Activated CD4-positive, alpha-beta memory T cell treated with anti-CD3 and anti-CD28 coated beads for 36 hours (primary cell): ENCODE measurements at places on chromosomes 4 and X.

DNA sequence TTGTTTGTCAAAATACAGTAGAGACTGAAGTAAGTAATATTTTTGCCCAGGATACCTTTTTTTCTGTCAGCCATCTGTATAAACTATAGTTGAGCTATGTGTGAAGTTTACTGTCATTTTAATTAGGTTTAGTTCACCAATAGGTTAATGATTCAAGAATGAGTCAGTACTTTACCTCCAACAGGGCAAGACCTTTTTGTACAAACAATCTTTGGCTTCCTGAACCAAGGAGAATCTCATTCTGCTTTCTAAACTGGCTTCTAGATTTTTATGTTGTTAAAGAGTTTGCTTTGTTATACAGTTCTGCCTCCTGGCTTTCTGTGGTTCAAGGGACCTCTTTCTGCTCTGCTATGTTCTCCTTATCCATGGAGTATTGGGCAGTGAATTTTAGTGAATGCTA, 412.0 kb upstream of the NR3C2 start:
- H3K27ac ChIP-seq: no peak overlapping the region
- no peaks in the 10 kb centered on the region for H3K27me3 ChIP-seq
- no peaks in the 10 kb centered on the region for H3K36me3 ChIP-seq
- H3K4me3 ChIP-seq: no peak overlapping the region

DNA sequence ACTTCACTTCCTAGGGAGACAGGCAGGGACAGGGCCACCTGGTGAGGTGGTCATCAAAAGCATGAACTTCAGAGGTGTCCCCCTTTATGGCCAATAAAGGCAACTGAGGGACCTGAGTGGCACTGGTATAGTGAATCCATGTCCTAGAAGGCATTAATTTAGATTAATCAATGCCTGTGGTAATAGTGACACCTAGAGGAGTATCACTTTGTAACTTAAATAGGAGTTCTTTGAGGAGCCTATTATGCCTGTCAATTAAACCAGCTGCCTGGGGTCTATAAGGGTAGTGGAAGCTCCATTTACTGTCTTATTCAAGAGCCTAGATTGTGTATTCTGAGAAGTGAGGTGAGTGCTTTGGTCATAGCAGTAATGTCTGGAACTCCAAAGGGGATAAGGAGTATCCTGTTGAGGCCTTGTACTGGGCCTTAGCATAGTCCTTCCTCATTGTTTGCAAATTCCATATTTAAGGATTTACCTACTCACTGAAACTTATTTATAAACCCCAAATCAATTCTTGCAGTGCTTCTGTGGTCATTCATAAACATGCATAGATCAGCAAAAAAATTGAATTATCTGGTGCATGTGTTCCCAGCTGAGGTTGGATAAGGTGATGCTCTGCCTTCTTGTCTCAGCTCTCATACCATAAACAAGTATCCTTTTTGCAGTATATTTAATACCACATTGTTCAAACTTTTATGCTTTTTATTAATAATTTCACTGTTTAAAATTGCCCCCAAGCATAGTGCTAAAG, 213.8 kb upstream of the RADX start:
- no peaks in the 10 kb centered on the region for H3K4me1 ChIP-seq
- H3K27me3 ChIP-seq: no peaks in the 10 kb centered on the region
- no peak overlapping the region for H3K27ac ChIP-seq
- no peak for DNase-seq
- no peaks in the 10 kb centered on the region for H3K36me3 ChIP-seq

DNA sequence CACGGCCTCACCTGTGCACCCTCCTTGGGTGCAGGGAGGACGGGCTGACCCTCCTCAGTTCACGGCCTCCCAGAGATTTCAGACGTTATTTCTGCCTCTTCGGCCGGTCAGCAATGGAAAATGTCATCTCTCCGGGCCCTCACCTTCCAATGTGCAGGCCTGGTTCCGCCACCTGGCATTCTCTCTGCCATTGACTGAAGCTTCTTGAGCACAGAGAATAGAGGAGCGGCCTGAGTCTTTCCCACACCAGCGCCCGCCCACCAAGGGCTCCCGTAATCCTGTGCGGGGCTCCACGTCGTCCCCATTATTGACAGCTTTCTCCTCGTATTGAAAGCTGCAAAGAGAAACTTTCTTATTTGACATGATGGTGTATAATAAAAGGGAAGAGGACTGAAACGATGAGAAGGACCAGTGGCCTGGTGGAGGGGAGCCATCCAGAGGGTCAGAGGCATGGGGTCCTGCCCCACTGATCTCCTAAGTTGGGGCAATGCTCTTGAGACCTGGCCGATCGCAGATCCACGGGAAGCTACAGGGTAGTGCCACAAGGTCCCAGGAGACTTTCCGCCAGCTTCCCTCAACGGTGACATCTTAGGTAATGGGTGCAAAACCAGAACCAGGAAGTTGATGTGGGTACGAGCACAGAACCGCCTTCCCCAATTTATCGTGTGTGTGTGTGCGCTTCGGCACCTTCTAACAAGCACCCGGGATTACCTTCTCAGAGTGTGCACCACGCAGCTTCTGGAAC, 20.6 kb downstream of the HTRA3 start:
- H3K27ac ChIP-seq: no peak overlapping the region
- H3K4me1 ChIP-seq: no peaks in the 10 kb centered on the region
- H3K36me3 ChIP-seq: no peaks in the 10 kb centered on the region
- DNase-seq: no peak
- H3K27me3 ChIP-seq: no peaks in the 10 kb centered on the region

GRCh38 chr4:162061214-162061613, 102.6 kb downstream of the FSTL5 start:
- no peak overlapping the region for H3K27ac ChIP-seq
- no peak for DNase-seq
- no peak overlapping the region for H3K4me3 ChIP-seq
- H3K36me3 ChIP-seq: no peaks in the 10 kb centered on the region

GRCh38 chr4:109389369-109390114, 44.1 kb upstream of the SEC24B start:
- no peak overlapping the region for H3K4me3 ChIP-seq
- no peaks in the 10 kb centered on the region for H3K4me1 ChIP-seq
- no peaks in the 10 kb centered on the region for H3K36me3 ChIP-seq
- no peak overlapping the region for H3K27ac ChIP-seq

GRCh38 chr4:84733343-84734033, 150.6 kb downstream of the CDS1 start:
- no peak for DNase-seq
- H3K36me3 ChIP-seq: no peaks in the 10 kb centered on the region
- H3K27ac ChIP-seq: no peak overlapping the region
- H3K4me3 ChIP-seq: no peak overlapping the region

DNA sequence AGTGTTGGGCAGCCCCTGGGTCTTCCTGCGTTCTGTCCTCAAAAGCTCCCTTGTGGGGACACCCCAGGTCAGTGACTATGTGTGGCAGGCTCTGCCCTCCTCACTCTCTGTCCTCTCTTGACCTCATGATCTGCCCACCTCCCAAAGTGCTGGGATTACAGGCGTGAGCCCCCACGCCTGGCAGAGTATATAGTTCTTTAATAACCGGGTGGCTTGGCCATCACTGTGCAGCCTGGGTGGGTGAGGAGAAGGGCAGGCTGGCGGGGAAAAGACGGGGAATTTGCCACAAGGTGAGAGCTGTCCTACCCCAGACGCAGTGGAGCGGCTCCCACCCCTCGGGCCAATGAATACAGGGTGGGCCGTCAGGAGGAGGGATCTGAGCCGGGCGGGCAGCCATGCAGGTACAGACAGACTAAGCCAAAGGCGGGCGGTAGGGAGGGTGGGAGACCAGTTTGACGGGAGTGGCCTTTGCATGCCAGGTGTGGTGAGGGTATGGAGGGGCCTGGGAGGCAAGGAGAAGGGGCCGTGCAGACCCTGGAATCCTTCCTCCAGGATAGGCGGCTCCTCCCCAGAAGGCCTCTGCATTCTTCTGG, 2.5 kb downstream of the SH3BP2 start:
- H3K27ac ChIP-seq: no peak overlapping the region
- DNase-seq: no peak
- no peaks in the 10 kb centered on the region for H3K27me3 ChIP-seq
- H3K4me3 ChIP-seq: peak overlapping the region; percentile 54
- H3K36me3 ChIP-seq: no peaks in the 10 kb centered on the region
- H3K4me1 ChIP-seq: peaks cover 50% of the 10 kb centered on the region

- no peaks in the 10 kb centered on the region for H3K27me3 ChIP-seq
- DNase-seq: no peak
- peaks cover 11% of the 10 kb centered on the region for H3K36me3 ChIP-seq
- H3K4me3 ChIP-seq: no peak overlapping the region
- no peak overlapping the region for H3K27ac ChIP-seq
These were observed 17.2 kb downstream of the HMGB2 start for GRCh38 chr4:173317004-173317403.

- no peak overlapping the region for H3K27ac ChIP-seq
- no peak for DNase-seq
- H3K36me3 ChIP-seq: no peaks in the 10 kb centered on the region
- H3K4me1 ChIP-seq: no peaks in the 10 kb centered on the region
These were observed 14.6 kb downstream of the SRPX start for GRCh38 chrX:38206036-38206435.

DNA sequence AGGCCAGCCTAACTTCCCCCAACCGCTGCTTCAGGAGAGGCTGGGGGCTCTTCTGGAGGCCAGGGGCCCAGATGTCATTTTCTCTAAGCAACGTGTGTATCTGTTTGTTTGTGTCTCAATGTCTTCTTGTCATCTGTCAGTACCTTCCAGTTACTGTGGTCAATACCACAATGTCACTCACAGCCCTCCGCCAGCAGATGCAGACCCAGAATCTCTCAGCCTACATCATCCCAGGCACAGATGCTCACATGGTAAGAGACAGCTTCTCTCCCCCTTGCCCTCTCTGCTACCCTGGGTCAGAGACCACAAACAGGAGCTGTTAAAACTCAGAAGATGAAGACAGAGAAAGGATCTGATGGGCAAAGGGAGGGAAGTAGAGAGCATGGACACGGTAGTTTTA, 5.0 kb downstream of the XPNPEP2 start:
- no peak for DNase-seq
- H3K27me3 ChIP-seq: no peaks in the 10 kb centered on the region
- H3K4me1 ChIP-seq: peaks cover 30% of the 10 kb centered on the region
- H3K27ac ChIP-seq: peak overlapping the region; percentile 38
- no peaks in the 10 kb centered on the region for H3K36me3 ChIP-seq

DNA sequence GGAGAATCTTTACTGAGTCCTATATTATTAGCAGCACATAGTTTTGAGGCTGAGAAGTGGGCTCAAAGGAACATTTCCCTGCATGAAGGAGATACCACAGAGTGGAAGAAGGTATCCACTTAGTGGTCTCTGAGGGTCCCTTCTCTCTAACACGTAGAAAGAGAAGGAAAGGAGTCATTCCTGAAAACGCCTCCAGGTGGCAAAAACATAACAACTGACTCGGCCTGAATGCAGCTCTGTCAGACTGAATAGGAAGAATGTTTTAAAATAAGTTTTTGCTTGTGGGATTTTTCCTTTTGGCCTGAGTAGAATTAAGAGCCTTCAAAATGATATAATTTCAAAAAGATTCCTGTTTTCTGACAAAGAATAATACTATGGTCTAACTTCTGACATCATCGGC, 23.3 kb downstream of the RPGR start:
- H3K27ac ChIP-seq: no peak overlapping the region
- peaks cover 1% of the 10 kb centered on the region for H3K36me3 ChIP-seq
- no peaks in the 10 kb centered on the region for H3K27me3 ChIP-seq
- H3K4me1 ChIP-seq: no peaks in the 10 kb centered on the region
- no peak for DNase-seq
- H3K4me3 ChIP-seq: no peak overlapping the region

- no peak for DNase-seq
- H3K27ac ChIP-seq: no peak overlapping the region
- no peaks in the 10 kb centered on the region for H3K27me3 ChIP-seq
- no peak overlapping the region for H3K4me3 ChIP-seq
- H3K4me1 ChIP-seq: no peaks in the 10 kb centered on the region
These were observed 340.9 kb downstream of the CENPC start for GRCh38 chr4:67204441-67204840.

- no peak overlapping the region for H3K27ac ChIP-seq
- no peak for DNase-seq
- H3K4me1 ChIP-seq: no peaks in the 10 kb centered on the region
- H3K4me3 ChIP-seq: no peak overlapping the region
These were observed 58.2 kb downstream of the TBC1D9 start for GRCh38 chr4:140697709-140698560.

GRCh38 chr4:42398171-42398870, 1.0 kb downstream of the SHISA3 start:
- peaks cover 66% of the 10 kb centered on the region for H3K27me3 ChIP-seq
- peak; percentile 42 for DNase-seq
- peak overlapping the region; percentile 61 for H3K4me3 ChIP-seq
- no peak overlapping the region for H3K27ac ChIP-seq
- no peaks in the 10 kb centered on the region for H3K36me3 ChIP-seq

GRCh38 chrX:30489323-30489722, 88.2 kb downstream of the TASL start:
- H3K4me3 ChIP-seq: no peak overlapping the region
- no peak overlapping the region for H3K27ac ChIP-seq
- H3K27me3 ChIP-seq: no peaks in the 10 kb centered on the region
- no peaks in the 10 kb centered on the region for H3K4me1 ChIP-seq
- H3K36me3 ChIP-seq: no peaks in the 10 kb centered on the region

DNA sequence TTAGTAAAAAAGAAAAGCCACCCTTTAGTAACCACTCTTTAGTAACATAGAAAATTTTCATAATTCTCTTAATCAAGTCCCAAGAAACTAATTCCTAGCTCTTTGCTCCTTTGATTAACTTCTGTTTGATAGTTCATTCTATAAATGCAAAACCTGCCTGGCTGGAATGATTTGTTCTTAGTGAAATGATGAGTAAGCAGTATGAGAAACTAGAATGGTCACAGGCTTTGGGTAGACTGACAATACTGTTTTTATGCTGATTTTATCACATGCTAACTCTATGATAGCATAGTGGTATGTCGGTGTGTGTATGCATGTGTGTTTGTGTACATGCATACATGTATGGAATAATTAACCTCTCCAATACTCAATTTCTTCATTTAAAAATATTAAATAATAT, 81.2 kb downstream of the SYTL5 start:
- H3K27ac ChIP-seq: no peak overlapping the region
- DNase-seq: no peak
- H3K4me1 ChIP-seq: no peaks in the 10 kb centered on the region
- H3K36me3 ChIP-seq: no peaks in the 10 kb centered on the region
- no peaks in the 10 kb centered on the region for H3K27me3 ChIP-seq

GRCh38 chr4:173332963-173333657, 1.0 kb downstream of the HMGB2 start:
- H3K4me1 ChIP-seq: peaks cover 11% of the 10 kb centered on the region
- DNase-seq: peak; percentile 33
- H3K36me3 ChIP-seq: peaks cover 44% of the 10 kb centered on the region
- H3K27me3 ChIP-seq: peaks cover 4% of the 10 kb centered on the region
- peak overlapping the region; percentile 95 for H3K4me3 ChIP-seq
- H3K27ac ChIP-seq: peak overlapping the region; percentile 97

DNA sequence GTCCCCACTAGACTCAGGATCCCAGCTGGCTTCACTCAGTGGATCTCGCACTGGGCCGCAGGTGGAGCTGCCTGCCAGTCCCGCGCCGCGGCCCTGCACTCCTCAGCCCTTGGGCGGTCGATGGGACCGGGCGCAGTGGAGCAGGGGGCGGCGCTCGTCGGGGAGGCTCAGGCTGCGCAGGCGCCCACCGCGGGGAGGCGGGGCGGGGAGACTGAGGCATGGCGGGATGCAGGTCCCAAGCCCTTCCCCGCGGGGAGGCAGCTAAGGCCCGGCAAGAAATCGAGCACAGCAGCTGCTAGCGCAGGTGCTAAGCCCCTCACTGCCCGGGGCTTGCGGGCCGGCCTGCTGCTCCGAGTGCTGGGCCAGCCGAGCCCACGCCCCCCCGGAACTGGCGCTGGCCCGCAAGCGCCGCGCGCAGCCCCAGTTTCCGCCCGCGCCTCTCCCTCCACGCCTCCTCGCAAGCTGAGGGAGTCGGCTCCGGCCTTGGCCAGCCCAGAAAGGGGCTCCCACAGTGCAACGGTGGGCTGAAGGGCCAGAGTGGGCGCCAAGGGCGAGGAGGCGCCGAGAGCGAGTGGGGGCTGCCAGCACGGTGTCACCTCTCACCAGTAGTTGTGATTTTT, 1038.0 kb downstream of the PCDH19 start:
- DNase-seq: no peak
- H3K4me1 ChIP-seq: no peaks in the 10 kb centered on the region
- H3K36me3 ChIP-seq: no peaks in the 10 kb centered on the region
- no peak overlapping the region for H3K4me3 ChIP-seq
